ENCODE measurements at places on chromosomes 6 and 20.

- no peak for ATAC-seq
These were observed 41.8 kb upstream of the F13A1 start for GRCh38 chr6:6362056-6362840.

- no peak for ATAC-seq
These were observed 915 bp downstream of the TMEM63B start for GRCh38 chr6:44128020-44128917.

GRCh38 chr20:40265825-40266533, 423.1 kb downstream of the MAFB start:
- no peak for ATAC-seq

DNA sequence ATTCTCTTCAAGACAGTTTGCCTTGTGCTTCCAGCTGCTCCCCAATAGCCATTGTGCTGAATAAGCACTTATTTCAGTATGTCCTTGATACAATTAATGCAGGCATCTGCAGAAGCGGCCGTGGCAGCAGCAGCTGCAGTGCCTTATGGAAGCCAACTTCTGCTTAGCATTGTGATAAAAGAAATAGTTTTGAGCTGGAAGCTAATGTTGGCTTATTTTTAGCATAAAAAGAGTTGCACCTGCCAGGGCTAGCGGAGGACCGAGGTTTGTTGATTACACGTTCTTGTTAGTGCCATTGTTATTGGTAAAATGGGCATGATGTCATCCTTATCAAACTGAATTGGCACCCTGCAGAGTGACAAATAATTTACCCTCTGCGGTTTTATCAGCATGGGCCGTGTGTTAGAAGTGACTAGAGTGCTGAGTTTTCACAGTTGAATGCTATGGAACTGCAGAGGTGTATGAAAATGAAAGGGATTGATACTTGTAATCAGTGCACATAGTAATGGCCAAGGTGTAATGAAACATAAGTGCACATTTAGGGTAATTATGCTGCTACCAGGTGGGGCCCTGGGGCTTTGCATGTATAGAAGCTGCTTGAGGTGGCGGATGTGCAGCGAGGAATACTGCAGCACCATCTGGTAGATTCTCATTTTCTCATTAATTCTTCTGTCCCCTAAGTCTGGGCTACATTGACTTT, 334.3 kb downstream of the CDKAL1 start:
- no peak for ATAC-seq

DNA sequence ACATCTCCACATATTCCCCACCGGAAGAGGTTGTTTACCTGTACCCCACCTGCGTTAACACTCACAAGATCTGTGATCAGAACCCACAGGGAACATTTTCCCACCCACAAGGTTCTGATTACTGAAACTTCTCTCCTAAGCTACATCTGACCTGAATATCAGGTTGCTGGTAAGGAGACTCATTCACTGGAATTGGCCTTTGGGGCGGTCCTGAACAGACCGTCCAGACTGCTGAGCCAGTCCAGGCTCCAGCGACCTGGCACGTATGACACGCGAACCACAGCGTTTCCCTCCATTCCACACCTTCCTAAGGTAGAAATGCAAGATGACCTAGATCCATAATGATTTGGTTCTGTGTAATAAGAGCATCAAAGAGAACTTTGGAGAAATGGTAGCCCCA, 9.8 kb downstream of the VGLL2 start:
- no peak for ATAC-seq

- ATAC-seq = no peak
These were observed 172.3 kb downstream of the OGFRL1 start for GRCh38 chr6:71460933-71461332.

DNA sequence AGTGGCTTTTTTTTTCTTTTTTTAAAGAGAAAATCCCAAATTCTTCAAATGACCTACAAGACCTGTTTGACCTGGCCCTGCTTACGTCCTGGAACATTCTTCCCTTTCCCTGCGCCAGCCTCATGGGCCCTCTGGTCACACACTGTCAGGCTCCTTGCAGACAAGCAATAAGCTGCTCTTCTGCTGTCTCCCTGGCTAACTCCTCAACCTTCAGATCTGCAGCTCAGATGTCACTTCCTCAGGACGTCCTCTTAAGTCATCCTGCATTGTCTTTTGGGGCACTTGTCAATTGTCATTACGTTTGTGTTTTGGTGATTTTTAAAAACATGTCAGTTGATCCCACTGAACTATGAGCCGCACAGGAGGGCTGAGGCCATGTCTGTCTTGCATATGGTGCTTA, 28.9 kb upstream of the SLC35D3 start:
- ATAC-seq = no peak

DNA sequence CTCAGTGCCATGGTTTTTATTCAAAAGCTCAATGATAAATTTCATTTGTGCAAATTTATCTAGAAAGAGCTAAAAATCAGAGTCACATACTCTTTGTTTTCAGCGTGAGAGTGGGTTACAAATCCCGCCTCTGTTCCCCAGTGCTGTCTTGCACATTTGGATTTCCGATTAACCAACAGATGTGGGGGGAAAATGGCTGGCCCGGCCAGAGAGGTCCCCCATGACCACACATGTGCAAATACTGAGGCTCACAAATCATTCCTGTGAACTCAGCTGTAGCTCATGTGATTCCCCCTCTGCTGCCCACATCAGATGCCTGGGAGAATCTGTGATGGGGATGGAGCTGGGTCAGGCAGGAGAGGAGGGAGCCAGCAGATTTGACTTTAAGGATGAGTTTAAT, 168.7 kb downstream of the PAX1 start:
- ATAC-seq = no peak

DNA sequence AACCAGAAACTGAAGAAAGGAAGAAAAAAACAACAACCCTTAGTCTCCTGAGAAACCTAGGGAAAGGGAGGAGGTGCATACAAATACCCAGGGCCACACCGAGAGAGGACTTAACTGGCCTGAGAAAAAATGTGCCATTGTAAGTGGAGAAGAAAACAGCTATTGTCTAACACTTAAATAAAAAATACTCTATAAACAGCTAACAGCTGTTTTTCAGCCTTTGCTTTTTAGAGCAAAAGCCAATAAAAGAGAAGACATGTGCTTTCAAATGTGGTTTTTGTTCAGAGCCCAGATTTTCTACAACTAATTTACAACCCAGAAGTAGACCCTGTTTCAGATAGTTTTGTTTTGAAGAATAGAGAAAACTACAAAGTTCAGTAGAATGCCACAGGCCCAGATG, 56.0 kb upstream of the SLC22A16 start:
- ATAC-seq = no peak

- ATAC-seq = no peak
These were observed 7.2 kb downstream of the EEF1A2 start for GRCh38 chr20:63491635-63492230.

GRCh38 chr6:35280903-35281302, 16.7 kb upstream of the DEF6 start:
- no peak for ATAC-seq

DNA sequence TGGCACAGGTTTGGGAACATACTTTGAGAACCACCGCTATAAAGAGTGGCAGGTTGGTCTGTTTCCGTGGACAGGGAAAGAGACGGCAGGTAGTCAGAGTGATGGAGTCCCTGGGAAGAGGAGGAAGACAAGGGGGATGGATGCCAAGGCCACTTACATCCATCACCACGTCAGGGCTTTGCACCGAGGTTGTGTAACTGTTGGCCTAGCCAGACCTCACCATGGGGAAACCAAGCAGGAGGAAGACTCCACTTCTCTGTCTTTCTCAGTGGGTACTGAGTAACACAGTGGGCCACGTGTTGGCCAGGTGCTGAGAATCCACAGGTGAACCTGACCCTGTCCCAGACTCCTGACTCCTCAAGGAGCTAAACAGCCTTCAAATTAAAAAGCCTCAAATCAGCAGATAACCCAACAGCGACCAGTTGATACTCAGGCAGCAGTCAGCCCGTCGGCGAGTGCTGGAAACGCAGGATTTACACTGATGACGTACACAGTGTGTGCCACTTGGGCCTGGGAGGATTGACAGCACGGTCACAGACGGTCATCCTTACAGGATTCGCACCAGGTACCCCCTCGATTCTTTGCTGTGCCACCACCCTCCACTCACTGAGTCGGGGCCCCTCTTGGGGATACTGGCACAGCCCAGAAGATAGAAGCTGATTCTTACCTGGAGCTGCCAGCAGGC, 134.6 kb upstream of the SNX9 start:
- no peak for ATAC-seq

- ATAC-seq = no peak
These were observed 15.0 kb downstream of the RAB23 start for GRCh38 chr6:57207141-57207540.

DNA sequence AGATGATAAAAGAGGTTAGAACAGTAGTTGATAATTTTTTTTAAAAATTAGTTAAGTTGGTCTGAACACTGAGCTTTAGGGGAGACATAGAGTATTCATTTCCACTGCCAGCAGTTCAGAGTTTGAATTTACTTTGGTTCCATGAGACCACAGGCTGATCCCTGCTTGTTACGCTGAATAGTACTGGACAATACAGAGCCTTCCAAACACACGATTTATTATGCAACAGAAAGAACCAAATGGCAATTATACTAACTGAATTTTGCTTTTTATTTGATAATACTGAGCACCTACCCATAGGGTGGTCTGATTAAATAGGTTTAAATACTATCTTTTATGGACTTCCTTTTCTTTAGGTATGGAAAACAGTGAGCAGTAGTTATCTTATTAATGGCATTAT, 111.4 kb downstream of the POPDC3 start:
- no peak for ATAC-seq

DNA sequence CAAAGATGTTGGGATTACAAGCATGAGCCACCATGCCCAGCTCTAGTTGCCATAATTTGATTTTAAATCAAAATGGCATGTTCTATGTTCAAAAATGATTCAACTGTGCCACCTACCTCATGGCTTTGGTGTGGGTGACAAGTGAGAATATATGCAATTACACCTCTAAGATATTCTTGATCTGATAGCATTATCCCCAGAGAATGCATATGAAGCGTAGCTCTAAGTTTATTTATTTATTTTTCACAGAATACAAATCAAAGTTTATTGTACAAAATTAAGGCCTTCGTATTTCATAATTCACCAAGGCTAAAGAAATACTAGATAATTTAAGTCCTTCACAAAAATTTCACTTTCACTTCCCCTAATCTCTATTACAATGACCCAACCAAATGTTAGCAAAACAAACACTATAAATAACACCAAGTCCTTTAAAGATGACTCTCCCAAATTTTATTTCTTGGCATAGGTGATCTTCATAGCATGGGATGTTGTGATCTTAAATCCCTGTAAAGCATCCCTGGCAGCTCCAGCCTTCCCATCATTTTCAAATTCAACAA, 205.9 kb upstream of the TAB2 start:
- no peak for ATAC-seq

DNA sequence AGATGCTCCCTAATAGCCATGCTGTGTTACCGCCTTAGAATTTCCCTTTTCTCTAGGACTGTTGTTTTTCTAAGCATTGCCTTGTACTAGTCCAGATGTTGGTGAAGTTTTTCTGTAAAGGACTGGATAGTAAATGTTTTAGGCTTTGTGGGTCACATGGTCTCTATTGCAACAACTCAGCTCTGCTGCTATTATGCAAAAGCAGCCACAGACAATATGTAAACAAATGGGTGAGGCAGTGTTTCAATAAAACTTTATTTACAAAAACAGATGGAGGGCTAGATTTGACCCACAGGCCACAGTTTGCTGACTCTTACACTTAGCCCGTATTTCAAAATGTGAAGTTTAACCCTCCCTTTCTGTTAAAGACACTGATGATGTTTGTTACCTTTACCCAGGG, 207.6 kb upstream of the MYLIP start:
- no peak for ATAC-seq

GRCh38 chr6:26459023-26459810, 1.5 kb downstream of the BTN2A1 start:
- ATAC-seq = no peak

GRCh38 chr6:44012078-44012493, 115.2 kb downstream of the MRPL14 start:
- no peak for ATAC-seq

All from activated CD4-positive, CD25-positive, alpha-beta regulatory T cell treated with anti-CD3 and anti-CD28 coated beads, Interleukin-2, amount 50 U/mL, for 24 hours (primary cell).